Dermis microvascular lymphatic vessel endothelial cell (primary cell): ENCODE measurements at places on chromosomes 5 and 9. TPM values are rescaled to one million over a fixed set of nuclear protein-coding genes. Genes with fewer than 3 reads are reported as not detected.

DNA sequence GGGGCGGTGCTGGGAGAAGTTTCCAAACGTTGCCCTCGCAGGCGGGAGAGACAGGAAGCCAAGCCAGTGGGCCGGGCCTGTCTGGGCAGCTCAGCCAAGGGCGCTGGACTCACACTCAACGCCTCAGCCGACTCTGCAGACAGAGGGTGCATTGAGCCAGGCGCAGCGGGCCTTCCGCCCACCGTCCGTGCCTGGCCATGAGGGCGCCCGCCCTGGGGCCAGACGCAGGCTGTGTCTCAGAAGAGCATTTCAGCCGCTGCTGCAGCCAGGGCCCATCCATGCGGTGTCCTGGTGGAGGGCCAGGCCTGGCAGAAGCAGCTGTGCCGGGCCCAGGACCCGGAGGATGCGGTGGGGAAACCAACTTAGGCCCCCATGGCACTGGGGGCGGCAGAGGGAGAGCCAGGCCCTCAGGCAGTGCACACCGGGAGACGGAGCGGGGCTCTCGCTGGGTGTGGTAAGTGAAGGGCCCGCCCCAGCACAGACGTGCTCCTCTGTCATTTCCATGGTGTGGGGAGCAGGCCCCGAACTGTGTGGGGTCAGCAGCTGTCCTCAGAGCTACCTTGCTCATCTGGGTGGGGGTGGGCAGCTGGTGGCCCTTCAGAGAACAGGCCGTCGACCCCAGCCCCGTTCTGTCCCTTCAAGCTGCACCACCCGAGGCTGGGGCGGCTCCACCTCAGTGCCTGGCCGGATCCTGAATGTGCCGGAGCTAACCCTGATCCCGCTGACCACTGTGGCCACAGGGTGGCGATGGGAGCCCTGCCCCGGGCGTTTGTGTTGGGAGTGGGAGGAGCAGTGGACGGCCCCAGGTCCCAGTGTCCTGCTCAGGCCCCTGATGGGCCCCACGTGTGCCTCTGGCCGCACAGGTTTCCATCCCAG lies 18.0 kb downstream of the DNLZ start:
- DNase-seq, result peak; percentile 51

Gene PCDHGA6
- total RNA-seq, result 1.2 and 2.4 TPM in 2 replicates

DNA sequence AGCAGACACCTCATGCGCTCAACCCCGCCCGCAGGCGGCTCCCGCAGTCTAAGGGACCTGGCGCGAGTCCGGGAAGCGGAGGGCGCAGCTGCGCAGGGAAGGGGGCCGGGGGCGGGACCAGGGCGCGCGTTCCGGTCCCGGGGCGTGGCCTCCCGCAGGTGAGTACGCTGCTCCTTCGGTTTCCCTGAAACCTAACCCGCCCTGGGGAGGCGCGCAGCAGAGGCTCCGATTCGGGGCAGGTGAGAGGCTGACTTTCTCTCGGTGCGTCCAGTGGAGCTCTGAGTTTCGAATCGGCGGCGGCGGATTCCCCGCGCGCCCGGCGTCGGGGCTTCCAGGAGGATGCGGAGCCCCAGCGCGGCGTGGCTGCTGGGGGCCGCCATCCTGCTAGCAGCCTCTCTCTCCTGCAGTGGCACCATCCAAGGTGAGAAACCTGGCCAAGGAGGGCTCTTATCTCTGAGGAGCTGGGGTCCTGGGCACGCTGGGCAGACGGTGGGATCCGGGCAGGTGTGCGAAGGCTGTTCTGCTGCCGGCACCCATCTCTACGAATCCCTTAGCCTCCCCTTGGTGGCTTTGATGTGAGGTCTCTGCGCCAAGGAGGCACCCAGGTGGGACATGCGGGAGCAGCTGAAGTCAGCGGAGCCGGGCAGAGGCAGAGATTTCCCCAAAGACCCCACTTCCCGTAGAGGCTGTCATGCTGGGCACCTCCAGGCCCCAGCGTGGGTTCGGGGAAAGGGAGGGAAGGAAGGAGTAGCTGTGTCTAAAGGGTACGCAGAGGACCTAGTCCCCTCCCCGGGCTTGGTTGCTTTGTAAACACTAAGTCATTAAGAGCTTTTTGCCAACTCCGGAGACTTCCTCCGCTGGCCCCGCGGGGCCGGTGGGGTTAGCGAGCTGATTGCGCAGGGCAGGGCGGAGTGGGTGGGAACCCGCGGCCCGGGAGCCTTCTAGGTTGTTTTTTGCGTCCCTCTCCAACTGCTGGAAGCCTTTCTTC lies at the start of gene F2RL1:
Gene F2RL1 (plus strand): TSS at position 187 of the 988 bp plus-strand sequence. CDS start 153 bp downstream, at position 340.
- DNase-seq, result no peak

DNA sequence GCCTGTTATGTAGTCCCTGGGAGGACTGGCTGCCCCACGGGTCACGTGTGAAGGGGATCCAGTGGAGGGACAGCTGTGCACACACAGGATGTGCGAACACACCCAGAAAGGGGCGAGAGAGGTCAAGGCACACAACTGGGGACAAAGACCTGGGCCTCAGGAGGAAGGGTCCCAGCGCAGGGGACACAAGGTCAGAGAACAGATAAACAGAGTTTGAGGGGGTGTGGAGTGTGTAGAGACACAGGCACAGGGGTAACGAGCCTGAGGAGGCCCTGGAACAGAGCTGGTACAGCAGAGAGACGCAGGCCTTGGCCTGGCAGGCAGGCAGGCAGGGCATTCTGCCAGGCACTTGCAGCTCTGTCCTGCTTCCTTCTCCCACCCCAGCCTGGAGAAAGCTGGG lies 14.8 kb upstream of the PSMD5 start:
- DNase-seq, result no peak

DNA sequence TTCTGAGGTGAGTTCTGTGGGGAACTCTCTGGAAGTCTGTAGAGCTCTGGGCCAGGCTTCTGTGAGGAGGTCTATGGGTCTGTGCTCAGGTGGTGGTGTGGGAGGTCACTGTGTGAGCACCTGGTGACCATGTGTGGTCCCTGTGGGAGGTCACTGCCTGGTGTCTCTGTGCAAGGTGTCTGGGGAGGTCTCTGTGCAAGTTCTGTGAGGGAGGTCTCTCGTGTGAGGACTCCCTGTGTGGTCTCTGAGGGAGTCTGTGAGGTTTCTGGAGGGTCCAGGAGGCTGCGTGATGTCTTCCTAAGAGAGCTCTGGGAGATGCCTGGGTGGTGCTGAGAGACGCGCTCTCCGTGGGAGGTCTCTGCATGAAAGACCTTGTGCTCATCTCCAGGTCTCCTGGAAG lies 6.0 kb upstream of the SPATA31E1 start:
- DNase-seq, result no peak

Gene GKAP1
- 0.64 and 0.89 TPM in 2 replicates for total RNA-seq

DNA sequence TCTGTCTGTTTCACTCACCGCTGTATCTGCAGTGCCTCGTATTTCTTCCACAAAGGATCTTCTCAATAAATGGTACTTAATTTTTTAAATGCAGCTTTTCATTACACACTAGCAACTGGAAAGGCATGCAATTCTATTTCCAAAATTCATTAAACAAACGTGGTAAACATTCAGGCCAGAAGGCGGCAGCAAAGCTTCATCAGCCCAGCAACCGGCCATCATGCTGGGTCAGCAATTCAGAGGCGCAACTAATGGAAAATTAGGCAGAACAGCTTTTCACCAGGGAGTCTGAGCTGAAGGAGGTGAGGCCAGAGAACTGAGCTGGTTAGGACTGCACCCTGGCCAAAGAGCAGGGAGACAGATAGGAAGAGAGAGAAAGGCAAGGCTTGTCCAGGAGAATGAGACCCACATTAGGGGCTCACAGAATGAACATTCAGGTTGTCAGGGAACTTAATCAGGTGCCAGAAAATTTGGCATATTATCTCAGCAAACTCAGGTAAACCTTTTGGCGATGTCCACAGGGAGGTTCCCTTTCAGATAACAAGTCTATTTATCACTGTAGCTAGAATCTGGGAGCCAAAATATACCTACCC lies 17.7 kb upstream of the RNF180 start:
- DNase-seq, result peak; percentile 45

Gene S100Z
- total RNA-seq, result not detected in 2 replicates

DNA sequence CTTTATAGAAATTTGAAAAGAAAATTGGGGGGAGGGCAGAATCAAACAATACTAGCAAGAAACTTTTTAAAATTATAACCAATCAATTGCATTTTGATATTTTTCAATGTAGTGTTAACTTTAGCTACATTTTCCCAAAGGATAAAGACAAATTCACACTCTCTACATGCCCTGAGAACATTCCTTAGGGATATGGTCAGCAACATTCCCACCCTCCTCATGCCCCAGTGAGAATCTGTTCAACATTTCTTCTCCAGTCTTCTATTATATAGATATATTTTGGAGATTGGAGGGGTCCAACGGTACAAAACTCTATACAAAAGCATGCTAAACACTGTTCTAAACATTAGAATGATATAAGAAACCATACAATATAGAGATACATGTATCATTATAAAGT lies 11.6 kb upstream of the PRR16 start:
- no peak for DNase-seq

GRCh38 chr9:84671586-84672521 lies 2.3 kb downstream of the NTRK2 start:
- no peak for DNase-seq

Gene UBE2R2
- total RNA-seq, result 15.7 and 23.1 TPM in 2 replicates

DNA sequence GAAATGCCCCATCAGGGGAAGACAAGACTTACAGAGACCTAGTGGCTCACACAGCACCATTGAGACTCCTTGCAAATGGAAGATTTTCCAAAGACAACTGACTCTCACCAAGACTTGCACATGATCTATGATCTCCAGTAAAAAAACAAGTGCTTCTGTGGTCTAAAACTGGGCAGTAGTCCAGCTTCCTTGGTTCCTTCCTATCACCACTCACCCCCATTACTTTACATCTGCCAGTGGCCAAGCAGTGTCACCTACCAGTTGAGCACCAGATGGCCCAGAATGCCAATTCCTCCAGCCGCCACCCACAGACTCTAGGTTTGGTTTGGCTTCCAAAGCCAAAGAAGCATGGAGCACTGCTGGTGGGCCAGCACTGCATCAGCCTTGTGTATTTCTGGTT lies 47.7 kb downstream of the SH3TC2 start:
- DNase-seq, result no peak

DNA sequence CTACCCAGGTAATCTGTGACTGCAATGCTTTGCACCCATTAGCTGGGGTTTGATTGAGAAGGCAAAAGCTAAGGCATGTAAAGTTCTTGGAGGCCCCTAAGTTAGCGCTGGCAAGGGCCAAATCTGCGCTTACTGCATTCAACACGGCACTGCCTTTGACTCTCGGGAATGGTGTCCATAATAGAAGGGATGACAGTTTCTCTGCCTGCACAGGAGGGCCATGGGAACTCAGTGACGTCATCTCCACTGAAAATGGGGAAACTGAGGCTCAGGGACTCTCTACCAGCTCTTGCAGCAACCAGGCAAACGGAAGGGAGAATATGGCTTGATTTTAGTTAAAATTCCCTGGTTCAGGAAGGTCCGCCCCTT lies 487 bp downstream of the SPATA24 start:
- no peak for DNase-seq

GRCh38 chr9:6646293-6646636 lies 736 bp upstream of the GLDC start:
- no peak for DNase-seq

Gene SLC36A2
- total RNA-seq, result not detected in 2 replicates

- peak; percentile 25 for DNase-seq
Observed at GRCh38 chr9:90659650-90660364, 17.2 kb upstream of the DIRAS2 start.

DNA sequence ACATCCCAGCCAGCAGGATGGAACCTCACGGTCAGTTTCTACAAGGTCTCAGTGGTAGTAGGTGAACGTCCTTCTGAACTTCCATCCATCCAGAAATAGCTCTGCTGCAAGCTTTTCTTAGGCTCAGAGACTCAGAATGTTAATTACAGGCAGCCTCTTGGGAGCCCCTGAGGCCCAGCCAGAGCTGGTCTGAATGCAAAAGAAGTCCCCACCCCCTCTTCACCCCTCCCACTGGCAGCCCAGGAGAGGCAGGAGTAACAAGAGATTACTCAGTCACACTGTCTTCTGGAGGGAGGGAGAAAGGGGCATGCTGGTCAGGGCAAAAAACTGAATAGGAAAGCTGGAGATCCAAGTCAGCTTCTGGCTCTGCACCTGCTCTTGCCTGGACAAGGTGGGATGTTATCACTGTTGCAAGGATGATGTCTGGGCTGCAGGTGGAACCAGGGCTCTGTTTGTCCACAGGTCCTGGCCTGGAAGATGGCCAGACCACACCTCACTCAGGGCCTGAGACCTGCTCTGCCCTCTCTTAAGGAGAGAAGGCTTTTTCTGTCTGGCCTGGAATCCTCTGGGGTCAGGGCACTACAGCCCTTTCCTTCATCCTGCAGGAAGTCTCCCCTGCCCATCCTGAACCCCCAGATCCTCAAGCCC lies 9.1 kb downstream of the ENHO start:
- no peak for DNase-seq

Gene BTNL3
- total RNA-seq, result not detected in 2 replicates

Gene TAF9
- 63.3 and 78.7 TPM in 2 replicates for total RNA-seq
